ENCODE measurements at places on chromosomes 6 and 20.
A peak's percentile ranks its signal among the peaks of the same experiment; 100 is the strongest.

DNA sequence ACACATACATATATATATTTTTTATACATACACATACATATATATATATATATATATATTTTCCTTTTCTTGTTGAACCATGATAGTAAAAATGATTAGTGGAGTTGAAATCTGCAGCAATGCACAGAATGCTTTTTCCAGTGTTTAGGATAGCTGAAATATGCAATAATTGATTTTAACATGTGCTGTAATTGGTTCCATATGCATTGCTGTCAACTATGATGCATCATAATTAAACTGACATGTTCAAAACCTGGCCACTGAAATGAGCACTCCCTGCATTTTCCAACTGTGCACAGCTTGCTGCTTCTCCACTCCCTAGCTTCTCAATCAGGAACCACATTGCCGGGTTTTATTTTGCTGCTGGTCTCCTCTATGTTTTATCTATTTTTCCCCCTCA lies 358.3 kb downstream of the PAX1 start:
- DNase-seq = no peak

DNA sequence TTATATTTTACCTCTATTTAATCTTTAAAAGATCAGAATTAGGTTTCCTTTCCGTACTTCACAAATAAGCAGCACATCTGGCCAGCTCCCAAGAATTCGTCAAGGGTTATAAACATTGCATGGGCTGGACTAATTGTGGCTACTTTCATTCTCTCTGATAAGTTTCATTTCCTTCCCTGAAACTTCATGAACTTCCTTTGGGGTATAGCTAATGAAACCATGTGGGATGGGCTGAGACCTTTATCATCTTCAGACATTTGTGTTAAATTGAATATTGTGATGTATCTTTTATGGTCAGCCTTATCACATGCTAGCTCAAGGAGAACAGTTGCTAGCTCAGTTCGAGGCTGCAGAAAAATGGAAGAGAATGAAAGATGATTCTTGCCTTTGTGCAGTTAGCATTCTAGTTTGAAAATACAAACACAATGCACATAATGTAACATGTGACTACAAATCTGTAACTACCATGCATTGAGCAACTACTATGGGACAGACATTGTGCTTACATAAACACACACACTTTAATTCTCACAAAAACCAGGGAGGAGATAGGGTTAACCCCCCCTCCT lies 1.7 kb upstream of the GMPR start:
- no peak for DNase-seq

DNA sequence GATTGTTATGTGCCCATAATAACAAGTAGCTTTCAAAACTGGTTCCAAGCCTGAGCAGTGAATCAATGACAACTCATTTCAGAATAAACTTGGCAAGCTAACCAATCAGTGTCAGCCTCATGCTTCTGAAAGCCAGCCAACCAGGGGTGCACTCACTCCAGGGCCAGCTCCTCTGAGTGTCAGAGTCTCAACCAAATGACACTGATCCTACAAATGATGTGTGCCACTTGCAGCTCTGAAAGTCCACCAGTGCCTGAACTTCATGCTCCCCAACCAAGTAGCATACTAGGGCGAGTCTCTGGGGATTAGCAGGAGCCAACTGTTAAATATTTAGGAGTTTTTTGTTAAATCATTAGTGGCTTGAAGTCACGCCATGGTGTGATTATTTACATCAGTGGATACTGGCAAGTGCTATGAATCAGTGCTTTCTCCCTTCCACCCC lies 4.5 kb downstream of the IYD start:
- no peak for DNase-seq

- peak; percentile 48 for DNase-seq
Observed at GRCh38 chr6:41273714-41274113, 12.8 kb downstream of the TREM1 start.

GRCh38 chr6:31483392-31483791 lies 14.6 kb upstream of the MICB start:
- DNase-seq = no peak

GRCh38 chr20:64276817-64277216 lies 21.3 kb downstream of the PCMTD2 start:
- no peak for DNase-seq

- no peak for DNase-seq
Observed at GRCh38 chr20:57990396-57990987, 238.0 kb downstream of the ANKRD60 start.

GRCh38 chr20:38870733-38871559 lies 55.3 kb upstream of the FAM83D start:
- DNase-seq = no peak

DNA sequence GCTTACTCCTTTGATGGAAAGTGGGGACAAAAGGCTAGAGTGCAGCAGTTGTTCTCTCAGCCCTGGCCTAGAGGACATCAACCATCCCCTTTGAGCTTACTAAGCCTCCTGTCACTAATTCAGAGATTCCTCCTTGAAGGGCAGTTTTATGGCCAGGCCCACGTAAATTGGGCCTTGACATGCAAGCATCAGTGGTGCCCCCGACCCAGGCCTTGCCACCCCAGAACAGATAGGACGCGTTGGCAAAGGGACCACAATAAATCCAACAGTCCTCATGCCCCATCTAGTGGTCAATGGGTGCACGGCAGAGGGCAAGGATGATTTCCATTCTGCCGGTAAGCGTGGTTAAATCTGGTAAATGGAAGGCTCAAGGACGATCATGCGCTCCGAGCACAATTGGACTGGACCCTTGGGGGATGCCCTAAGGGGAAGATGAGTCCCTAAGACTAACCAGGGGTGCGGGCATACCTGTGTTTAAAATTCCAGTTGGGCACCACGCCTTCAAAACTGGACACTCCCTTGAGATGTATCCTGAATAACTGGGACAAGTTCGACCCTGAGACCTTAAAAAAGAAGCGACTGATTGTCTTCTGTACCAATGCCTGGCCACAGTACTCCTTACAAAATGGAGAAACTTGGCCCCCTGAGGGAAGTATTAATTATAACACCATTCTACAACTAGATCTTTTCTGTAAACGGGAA lies 32.6 kb downstream of the CEP85L start:
- DNase-seq = peak; percentile 50

- no peak for DNase-seq
Observed at GRCh38 chr6:68013780-68014515, 621.1 kb upstream of the ADGRB3 start.

- DNase-seq = no peak
Observed at GRCh38 chr20:63658749-63659187, 656 bp downstream of the RTEL1 start.

- no peak for DNase-seq
Observed at GRCh38 chr6:49151957-49152356, 311.1 kb downstream of the MMUT start.

DNA sequence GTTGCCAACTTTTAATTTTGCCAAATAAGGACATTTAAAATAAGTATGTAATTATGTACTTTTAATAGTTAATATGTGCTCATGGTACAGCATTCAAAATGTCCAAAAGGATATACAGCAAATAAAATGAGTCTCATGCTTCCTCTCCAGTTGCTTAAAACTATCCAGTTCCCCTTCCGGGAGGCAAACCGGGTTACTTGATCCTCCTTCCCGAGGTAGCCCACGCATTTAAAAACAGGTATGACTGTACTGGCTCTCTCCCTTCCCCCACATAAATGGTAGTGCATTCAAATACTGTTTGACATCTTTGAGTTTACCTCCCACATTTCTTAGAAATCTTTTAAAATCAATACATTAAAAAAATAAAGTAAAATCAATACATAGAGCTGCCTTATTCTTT lies 66.4 kb downstream of the PHF20 start:
- DNase-seq = peak; percentile 30

GRCh38 chr6:7100753-7101081 lies 7.0 kb upstream of the RREB1 start:
- no peak for DNase-seq

DNA sequence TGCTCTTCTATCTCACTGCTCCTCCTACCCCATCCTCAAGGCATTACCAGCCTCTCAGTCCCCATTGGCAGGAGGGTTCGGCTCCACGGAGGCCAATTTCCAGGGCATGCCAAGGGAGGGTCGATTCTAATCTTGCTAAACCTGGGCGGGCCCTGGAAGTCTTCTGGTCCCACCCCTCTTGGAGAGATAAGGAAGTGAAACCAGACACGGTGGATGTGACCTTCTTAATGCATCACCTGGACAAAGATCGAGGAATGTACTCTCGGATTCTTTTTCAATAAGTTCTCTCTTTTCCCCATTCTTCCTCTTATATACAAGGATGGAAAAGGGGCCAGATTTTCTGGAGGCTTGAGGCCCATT lies 112.2 kb upstream of the ARMC2 start:
- no peak for DNase-seq

DNA sequence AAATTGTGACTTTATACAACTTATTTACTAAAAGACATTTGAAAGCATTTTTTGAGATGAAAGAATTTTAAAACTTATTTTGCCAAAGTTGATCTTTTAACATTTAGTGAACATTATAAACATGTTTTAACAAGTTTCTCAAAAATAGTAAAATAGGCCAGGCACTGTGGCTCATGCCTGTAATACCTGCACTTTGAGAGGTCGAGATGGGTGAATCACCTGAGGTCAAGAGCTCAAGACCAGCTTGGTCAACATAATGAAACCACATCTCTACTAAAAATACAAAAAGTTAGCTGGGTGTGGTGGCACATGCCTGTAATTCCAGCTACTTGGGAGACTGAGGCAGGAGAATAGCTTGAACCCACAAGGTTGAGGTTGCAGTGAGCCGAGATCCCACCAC lies 78.6 kb downstream of the CLVS2 start:
- no peak for DNase-seq

DNA sequence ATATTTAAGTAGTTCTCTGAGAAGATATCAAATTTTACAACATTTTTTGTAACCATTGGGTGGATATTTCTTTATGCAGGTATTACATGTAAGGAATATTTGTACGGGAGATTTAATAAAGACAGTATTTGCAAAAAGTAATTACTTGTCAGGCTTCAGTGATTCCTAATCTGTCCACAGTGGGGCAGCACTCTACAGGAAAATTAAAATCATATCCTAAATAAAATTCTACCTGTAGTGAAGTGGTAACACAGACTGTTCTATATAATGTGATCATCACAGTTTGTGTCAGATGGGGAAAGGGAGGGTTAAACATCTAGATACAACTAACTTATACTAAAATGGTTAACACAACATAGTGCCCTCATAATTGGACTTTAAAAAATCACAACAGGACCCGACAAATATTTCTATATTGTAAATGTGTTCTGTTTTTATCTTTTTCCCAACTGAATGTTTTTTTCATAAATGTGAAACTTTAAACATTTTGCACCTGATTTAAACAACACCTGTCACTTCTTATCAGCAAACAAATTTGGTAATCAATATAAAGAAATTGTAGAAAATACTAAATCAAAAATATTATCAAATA lies 145.6 kb upstream of the MANEA start:
- peak; percentile 4 for DNase-seq

DNA sequence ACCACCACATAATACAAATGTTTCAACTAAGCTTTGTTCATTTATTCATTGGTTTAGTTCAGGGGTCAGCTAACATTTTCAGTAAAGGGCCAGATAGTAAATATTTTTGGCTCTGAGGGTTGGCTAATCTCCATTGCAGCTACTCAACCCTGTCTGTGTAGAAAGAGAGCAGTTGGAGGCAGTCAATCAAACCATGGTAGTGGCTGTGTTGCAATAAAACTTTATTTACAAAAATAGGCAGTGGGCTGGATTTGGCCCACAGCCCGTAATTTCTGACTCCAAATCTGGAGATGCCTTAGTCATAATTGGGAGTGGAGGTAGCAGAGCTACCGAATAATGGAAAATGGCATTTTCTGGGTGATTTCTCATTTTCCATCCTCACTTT lies 242.5 kb upstream of the ZFP64 start:
- no peak for DNase-seq

DNA sequence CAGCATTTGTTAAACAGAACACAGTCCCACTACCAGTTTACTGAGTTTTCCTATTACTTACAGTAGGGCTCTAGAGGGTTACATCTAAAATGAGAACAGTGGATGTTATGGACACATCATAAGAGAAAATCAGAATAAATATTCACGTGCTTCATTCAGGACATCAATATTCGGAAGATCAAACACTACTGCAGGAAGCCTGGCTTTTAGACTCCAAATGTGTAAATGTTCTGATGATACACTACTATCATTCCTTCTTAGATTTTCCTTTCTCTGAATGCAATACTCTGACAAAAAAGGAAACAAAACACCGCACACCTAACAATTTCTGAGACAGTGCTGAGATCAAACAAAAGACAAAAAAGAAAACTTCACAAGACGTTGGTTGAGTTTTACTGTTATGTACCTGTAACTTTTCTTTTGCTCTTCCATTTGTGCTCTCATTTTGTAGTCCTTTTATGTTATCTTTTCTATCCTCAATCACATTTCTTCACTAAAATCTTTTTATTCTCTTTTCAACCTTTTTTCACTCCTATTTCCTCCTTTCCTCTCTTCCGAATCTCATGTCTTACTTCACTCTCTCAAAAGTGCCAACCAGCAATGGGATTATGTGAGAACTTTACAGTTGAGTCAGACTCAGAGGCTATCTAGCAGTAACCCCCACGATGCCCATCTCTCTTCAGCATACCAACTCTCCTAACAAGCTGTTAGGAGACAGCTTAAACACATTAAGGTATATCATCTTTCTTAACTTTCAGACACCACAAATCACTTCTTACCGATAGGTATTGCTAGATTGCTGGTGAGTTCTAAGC lies 1.7 kb downstream of the FAM184A start:
- DNase-seq = no peak

- DNase-seq = no peak
Observed at GRCh38 chr6:167125855-167126349, 3.0 kb downstream of the CCR6 start.

- DNase-seq = no peak
Observed at GRCh38 chr20:53004267-53004813, 32.2 kb downstream of the TSHZ2 start.

GRCh38 chr6:75532521-75532920 lies 38.9 kb upstream of the FILIP1 start:
- DNase-seq = no peak

DNA sequence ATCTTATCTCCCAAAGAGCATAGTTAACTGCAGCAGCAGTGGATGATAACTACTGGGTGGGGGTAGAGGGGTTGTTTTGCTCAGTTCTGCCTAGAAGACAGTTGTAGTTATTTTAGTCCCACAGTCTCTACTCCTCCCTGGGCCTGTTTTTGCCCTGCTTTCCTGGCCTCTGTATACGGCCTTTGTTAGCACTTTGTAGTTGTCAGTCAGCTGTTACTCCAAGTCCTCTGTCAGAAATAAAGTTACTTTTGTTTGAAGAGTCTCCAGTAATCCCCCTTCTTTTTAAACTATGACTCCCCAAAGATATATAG lies 113.9 kb downstream of the SLC16A10 start:
- DNase-seq = no peak

GRCh38 chr20:33993576-33994221 lies at the start of gene RALY:
Gene RALY (plus strand): TSS chr20:33993911. CDS start chr20:34072075, 78,164 bp downstream.
- DNase-seq = peak; percentile 98

GRCh38 chr20:17827759-17828559 lies 128.2 kb downstream of the BANF2 start:
- DNase-seq = no peak

GRCh38 chr6:56713254-56713672 lies 70.6 kb upstream of the DST start:
- no peak for DNase-seq

GRCh38 chr20:23126281-23127061 lies 40.3 kb upstream of the CD93 start:
- no peak for DNase-seq

GRCh38 chr6:51842061-51842803 lies 245.2 kb downstream of the PKHD1 start:
- no peak for DNase-seq

- no peak for DNase-seq
Observed at GRCh38 chr6:130394246-130394645, 28.4 kb downstream of the TMEM200A start.
